ENCODE measurements at places on chromosomes 6 and 20.

- DNase-seq = no peak
- no peak overlapping the region for H3K4me3 ChIP-seq
- H3K27ac ChIP-seq = no peak overlapping the region
- peaks cover 1% of the 10 kb centered on the region for H3K4me1 ChIP-seq
Measured at GRCh38 chr6:47792216-47792733, 10.4 kb downstream of the OPN5 start.

DNA sequence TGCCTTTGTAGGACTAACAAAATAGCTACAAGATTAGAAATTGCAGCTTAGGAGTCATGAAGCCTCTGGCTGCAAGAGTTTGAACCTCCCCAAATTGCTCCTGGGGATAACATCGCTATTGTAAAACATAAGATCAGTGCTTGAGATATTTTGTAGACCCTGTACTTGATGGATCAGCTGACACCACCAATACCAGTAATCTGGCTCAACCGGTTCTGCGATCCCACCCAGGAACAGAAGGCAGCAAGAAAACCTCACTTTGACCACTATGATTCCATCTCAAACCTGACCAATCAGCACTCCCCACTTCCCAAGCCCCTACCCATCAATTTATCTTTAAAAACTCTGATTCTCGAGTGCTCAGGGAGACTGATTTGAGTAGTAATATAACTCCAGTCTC, 265.7 kb upstream of the PRND start:
- no peak for DNase-seq
- H3K4me3 ChIP-seq = no peak overlapping the region
- H3K36me3 ChIP-seq = no peaks in the 10 kb centered on the region
- no peaks in the 10 kb centered on the region for H3K4me1 ChIP-seq

DNA sequence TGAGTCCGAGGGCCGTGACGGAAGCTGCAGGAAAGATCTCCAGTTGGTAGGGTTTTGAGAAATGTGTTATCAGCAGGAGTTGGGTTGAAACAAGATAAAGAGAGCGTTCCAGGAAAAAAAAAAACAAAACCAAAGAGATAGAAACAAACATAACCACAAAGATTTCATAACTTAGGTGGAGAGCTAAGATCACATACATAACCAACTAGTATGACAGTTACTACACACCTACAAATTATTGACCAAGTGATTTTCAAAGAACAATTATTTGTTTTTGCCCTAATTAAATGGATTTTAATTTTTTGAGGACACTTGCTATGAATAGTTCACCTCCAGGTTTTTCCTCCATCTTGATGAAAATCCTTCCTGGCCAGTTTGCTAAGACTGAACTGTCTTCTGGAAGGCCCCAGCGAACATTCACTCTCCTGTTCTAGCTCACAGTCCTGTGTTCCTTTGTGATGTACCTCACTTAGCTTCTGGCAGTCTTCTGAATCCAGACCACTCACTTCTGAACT, 69.4 kb downstream of the SNX9 start:
- H3K36me3 ChIP-seq = peaks cover 35% of the 10 kb centered on the region
- no peak overlapping the region for H3K4me3 ChIP-seq
- H3K4me1 ChIP-seq = peaks cover 37% of the 10 kb centered on the region
- H3K27ac ChIP-seq = peak overlapping the region; percentile 29

- H3K4me3 ChIP-seq = no peak overlapping the region
- H3K36me3 ChIP-seq = no peaks in the 10 kb centered on the region
- no peak for DNase-seq
- H3K27ac ChIP-seq = no peak overlapping the region
- H3K4me1 ChIP-seq = peaks cover 10% of the 10 kb centered on the region
Measured at GRCh38 chr6:47740714-47741113, 41.1 kb upstream of the OPN5 start.

DNA sequence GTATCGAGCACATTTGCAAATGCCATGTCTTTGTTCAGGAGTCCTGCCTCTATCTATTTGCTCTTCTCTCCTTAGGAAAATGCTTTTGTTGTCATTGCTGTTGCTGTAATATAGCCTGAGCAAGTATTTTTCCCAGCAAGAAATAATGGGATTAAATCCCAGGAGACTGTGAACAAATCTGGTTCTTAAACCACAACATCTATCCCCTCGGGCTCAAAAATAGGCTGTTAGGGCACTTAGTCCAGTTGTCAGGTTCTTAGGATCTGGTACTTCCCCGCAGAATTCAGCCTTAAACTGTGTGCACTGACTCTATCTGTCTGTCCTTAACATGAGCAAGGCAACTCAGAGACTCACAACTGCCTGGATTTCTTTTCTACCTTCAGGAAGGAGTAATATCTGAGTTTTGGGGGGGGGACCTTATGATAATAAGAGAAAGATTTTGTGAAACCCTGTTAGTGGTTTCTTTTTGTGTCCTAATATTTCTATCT, 437.5 kb downstream of the HTR1B start:
- no peaks in the 10 kb centered on the region for H3K36me3 ChIP-seq
- H3K27me3 ChIP-seq = no peaks in the 10 kb centered on the region
- no peak overlapping the region for H3K27ac ChIP-seq
- DNase-seq = no peak
- H3K4me3 ChIP-seq = no peak overlapping the region
- no peaks in the 10 kb centered on the region for H3K4me1 ChIP-seq

DNA sequence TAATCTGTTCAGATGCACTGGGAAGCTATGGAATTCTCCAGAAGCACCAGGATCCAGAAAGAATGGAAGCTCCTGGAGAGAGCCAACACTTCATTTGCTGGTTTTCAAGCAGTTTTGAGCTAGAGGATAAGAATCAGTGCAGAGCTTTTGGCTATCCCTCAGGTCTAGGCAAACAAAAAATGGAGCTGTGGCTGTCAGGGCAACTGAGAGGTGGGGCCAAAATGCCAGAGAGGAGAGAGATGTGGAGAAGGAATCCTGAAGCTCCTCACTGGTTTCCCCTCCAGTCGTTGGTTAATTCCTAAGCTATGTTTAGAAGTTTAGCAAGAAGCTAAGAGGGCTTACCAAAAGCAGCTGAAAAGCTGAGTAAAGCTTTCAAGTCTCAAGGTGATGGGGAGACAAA, 294.2 kb upstream of the JARID2 start:
- no peaks in the 10 kb centered on the region for H3K36me3 ChIP-seq
- no peak overlapping the region for H3K27ac ChIP-seq
- no peak overlapping the region for H3K4me3 ChIP-seq
- H3K4me1 ChIP-seq = no peaks in the 10 kb centered on the region
- no peaks in the 10 kb centered on the region for H3K27me3 ChIP-seq

GRCh38 chr20:9028419-9028818, 40.5 kb upstream of the PLCB4 start:
- no peak for DNase-seq
- H3K4me3 ChIP-seq = no peak overlapping the region
- H3K27me3 ChIP-seq = no peaks in the 10 kb centered on the region
- H3K27ac ChIP-seq = no peak overlapping the region
- H3K4me1 ChIP-seq = no peaks in the 10 kb centered on the region

DNA sequence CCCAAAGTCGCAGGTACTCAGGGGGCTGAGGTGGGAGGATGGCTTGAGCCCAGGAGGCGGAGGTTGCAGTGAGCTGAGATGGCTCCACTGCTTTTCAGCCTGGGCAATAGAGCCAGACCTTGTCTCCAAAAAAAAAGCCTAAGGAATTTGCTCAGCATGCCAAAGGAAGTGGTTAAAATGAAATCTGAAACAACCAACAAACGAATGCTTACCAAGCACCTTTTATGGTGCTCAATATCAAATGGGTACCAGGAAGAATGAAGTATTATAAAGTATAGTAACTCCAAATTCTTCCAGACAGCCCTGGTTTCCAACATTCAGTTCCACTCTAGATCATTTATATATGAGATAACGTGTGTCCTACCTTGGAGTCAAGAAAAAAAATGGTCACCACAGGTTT, 14.0 kb downstream of the GMDS start:
- no peaks in the 10 kb centered on the region for H3K27me3 ChIP-seq
- no peak overlapping the region for H3K4me3 ChIP-seq
- peaks cover 2% of the 10 kb centered on the region for H3K36me3 ChIP-seq
- H3K4me1 ChIP-seq = peaks cover 24% of the 10 kb centered on the region
- DNase-seq = no peak
- no peak overlapping the region for H3K27ac ChIP-seq

DNA sequence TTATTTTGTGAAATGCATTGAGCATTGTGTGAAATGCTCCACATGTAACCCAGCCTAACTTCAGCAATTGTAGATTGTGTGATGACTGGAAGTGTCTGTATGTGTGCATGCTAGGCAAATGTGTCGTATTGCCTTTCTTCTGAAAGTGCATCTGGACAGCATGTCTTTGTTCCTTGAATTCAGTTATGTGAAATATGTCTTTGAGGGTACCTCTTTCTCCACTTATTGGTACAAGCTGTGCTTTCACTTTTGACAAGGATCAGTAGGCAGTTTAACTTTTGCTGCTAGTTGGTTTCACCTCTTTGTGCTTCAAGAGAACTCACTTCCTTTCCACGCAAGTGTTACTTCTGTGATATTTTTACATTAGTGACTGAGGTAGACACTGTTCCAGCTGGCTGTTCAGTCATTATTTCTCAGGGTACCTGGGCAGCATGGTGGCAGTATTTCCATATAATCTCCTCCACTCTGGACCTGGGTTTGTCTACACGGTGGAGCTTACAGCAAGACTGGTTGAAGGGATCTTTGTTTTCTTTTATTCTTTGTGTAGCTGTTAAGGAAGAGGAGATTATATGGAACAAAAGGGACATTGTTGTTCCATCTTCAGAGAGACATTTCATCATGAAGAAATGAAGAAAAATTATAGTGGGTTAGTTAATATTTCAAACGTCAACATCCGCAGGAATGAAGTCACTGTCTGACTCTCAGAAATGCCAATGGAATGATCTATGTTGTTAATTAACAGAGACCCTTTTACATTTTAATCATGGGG, 175.4 kb downstream of the UTRN start:
- no peaks in the 10 kb centered on the region for H3K27me3 ChIP-seq
- H3K36me3 ChIP-seq = peaks cover 37% of the 10 kb centered on the region
- H3K4me1 ChIP-seq = peaks cover 21% of the 10 kb centered on the region
- H3K27ac ChIP-seq = peak overlapping the region; percentile 61
- DNase-seq = peak; percentile 17

DNA sequence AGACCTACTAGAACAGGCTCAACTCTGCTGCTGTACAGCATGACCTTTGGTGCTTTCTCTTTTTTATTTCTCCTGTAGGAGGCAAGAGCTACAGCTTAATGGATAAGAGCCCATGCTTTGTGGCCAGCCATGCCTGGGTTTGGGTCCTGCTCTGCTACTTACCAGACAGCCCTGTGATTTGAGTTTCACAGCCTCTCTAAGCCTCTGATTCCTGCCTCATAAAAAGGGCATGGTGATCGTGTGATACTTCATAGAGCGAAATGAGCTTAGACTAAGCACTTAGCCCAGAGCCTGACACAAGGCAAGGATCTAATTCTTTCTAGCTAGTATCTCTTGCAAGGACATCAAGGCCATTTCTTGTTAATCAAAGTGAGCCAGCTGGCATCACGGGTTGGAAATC, 19.3 kb upstream of the PDE7B start:
- H3K27me3 ChIP-seq = peaks cover 3% of the 10 kb centered on the region
- no peaks in the 10 kb centered on the region for H3K36me3 ChIP-seq
- no peak overlapping the region for H3K27ac ChIP-seq

- no peak for DNase-seq
- H3K27ac ChIP-seq = peak overlapping the region; percentile 87
- peaks cover 85% of the 10 kb centered on the region for H3K4me1 ChIP-seq
- H3K36me3 ChIP-seq = peaks cover 5% of the 10 kb centered on the region
- peak overlapping the region; percentile 66 for H3K4me3 ChIP-seq
Measured at GRCh38 chr6:142932889-142933288, 12.1 kb downstream of the HIVEP2 start.

GRCh38 chr20:59948828-59949720, 8.9 kb downstream of the FAM217B start:
- DNase-seq = peak; percentile 27
- no peak overlapping the region for H3K4me3 ChIP-seq
- peak overlapping the region; percentile 83 for H3K27ac ChIP-seq
- H3K36me3 ChIP-seq = peaks cover 8% of the 10 kb centered on the region

DNA sequence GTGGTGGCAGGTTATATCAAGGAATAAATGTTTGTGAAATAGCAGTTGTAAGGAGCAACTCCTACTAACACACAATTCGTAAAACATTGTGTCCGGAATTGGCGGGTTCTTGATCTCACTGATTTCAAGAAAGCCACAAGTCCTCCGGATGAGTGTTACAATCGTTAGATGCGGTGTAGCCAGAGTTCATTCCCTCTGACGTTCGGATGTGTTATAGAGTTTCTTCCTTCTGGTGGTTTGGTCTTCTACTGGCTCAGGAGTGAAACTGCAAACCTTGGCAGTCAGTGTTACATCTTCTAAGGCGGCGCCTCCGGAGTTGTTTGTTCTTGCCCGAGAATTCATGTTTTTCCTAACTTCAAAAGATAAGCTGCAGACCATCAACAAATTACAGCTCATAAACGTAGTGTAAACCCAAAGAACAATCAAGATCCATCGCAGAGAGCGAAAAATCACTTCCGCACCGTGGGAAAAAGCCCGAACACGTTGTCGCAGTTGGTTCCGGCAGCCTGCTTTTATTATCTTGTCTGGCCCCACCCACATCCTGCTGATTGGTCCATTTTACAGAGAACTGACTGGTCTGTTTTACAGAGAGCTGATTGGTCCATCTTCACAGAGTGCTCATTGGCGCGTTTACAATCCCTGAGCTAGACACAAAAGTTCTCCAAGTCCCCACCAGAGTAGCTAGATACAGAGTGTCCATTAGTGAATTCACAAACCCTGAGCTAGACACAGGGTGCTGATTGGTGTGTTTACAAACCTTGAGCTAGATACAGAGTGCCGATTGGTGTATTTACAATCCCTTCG, 58.2 kb downstream of the TRIM27 start:
- peaks cover 8% of the 10 kb centered on the region for H3K36me3 ChIP-seq
- peak; percentile 80 for DNase-seq
- H3K4me1 ChIP-seq = peaks cover 38% of the 10 kb centered on the region

DNA sequence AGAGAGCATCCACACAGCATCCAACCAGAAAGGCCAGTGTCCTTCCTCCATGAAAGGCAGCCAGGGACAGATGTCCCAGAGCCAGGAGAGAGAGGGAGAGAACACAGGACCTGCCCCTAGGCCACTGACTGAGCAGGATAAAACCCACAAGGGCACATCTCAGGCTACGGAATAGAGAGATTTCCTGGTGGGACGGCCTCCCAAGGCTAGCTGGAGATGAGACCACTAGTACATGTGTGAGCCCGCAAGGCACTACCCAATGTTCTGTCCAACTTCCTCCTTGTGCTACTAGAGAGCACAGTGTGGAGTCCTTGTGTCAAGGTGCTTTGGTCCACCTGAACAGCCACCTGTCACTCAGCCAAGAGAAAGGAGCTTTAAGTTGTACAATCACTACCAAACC, 44.2 kb downstream of the PLCG1 start:
- H3K4me3 ChIP-seq = no peak overlapping the region
- H3K27me3 ChIP-seq = no peaks in the 10 kb centered on the region
- no peak for DNase-seq
- peaks cover 4% of the 10 kb centered on the region for H3K36me3 ChIP-seq

- no peak overlapping the region for H3K4me3 ChIP-seq
- H3K36me3 ChIP-seq = no peaks in the 10 kb centered on the region
- H3K27me3 ChIP-seq = no peaks in the 10 kb centered on the region
Measured at GRCh38 chr6:112853162-112853561, 506.0 kb downstream of the RFPL4B start.

GRCh38 chr6:30264743-30265142, 51.5 kb upstream of the TRIM26 start:
- H3K36me3 ChIP-seq = peaks cover 12% of the 10 kb centered on the region
- H3K4me3 ChIP-seq = no peak overlapping the region
- H3K27ac ChIP-seq = no peak overlapping the region
- H3K27me3 ChIP-seq = no peaks in the 10 kb centered on the region
- no peak for DNase-seq
- peaks cover 2% of the 10 kb centered on the region for H3K4me1 ChIP-seq

Data from activated CD4-positive, alpha-beta memory T cell treated with anti-CD3 and anti-CD28 coated beads for 36 hours (primary cell).